Pancreas (tissue), 10 donors: ENCODE measurements at places on chromosomes 1 and 21.

DNA sequence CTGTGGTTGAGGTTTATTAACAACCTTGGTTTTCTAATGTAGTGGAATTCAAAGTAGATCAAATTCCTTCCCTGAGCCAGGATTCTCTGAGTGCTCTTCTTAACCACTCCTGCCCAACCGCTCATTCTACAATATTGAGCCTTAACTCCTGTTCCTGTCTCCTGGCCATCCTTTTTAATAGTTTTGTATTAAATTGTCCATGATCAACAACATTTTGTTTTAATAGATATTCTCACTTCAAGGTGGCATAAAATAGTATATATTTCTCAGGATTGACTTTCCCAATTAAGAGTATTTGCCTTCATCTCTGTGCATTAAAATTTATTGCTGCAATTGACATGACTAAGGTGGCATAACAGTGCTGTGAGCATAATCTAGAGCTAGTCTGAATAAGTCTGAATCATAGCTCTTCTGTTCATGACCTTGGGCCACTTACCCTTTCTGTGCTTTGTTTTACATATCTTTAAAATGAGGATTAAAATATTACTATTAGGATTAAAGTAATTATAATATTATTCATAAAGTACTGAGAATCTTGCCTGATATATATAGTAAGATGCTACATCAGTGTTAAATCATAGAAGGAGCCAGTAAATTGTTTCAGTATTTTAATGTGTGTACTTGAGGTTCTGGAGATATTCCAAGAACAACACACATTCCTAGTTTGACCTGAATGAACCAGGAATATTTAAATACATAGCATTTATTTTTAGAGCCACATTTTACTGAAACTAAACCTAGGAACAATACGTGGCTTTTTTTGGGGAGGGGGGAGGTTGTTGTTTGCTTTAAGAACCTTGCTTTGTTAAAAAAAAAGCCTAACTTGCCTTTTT is 76.4 kb downstream of the ADGRL2 start:
- no peak overlapping the region for H3K4me3 ChIP-seq
- H3K36me3 ChIP-seq, result no peaks in the 10 kb centered on the region
- no peak for DNase-seq
- no peaks in the 10 kb centered on the region for H3K27me3 ChIP-seq
- H3K4me1 ChIP-seq, result peaks cover 29% of the 10 kb centered on the region

DNA sequence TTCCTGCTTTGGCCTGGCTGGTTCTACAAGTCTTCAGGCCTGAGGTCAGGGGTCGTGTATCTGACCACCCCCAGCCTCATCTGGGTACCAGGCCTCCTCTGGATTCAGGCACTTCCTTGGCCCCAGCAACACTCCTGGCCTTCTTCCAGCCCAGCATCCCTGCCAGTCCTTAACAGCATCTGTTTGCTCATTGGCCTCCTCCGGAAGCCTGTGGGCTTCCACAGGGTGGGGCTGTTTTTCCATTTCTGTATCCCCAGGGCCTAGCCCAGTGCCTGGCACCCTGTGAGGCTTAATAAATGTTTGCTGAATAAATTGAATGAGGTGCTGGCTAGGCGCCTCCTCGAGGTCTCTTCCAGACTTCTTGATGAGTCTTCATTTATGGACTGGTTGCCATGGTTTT is 21.5 kb upstream of the GPR37L1 start:
- H3K27ac ChIP-seq, result peak overlapping the region; percentile 36
- no peak for DNase-seq
- H3K4me1 ChIP-seq, result peaks cover under 1% of the 10 kb centered on the region
- no peak overlapping the region for H3K4me3 ChIP-seq

- H3K27me3 ChIP-seq, result no peaks in the 10 kb centered on the region
- DNase-seq, result no peak
- no peaks in the 10 kb centered on the region for H3K4me1 ChIP-seq
- no peak overlapping the region for H3K27ac ChIP-seq
These were observed 4.8 kb upstream of the SFN start for GRCh38 chr1:26858160-26858559.

GRCh38 chr1:59917785-59918180 is 8.8 kb downstream of the CYP2J2 start:
- no peaks in the 10 kb centered on the region for H3K27me3 ChIP-seq
- H3K36me3 ChIP-seq, result no peaks in the 10 kb centered on the region
- H3K4me3 ChIP-seq, result no peak overlapping the region
- no peak for DNase-seq
- H3K27ac ChIP-seq, result no peak overlapping the region
- H3K4me1 ChIP-seq, result no peaks in the 10 kb centered on the region

- H3K27ac ChIP-seq, result no peak overlapping the region
- DNase-seq, result no peak
- H3K36me3 ChIP-seq, result no peaks in the 10 kb centered on the region
- no peaks in the 10 kb centered on the region for H3K27me3 ChIP-seq
These were observed 2.5 kb upstream of the GBP4 start for GRCh38 chr1:89201106-89201794.

DNA sequence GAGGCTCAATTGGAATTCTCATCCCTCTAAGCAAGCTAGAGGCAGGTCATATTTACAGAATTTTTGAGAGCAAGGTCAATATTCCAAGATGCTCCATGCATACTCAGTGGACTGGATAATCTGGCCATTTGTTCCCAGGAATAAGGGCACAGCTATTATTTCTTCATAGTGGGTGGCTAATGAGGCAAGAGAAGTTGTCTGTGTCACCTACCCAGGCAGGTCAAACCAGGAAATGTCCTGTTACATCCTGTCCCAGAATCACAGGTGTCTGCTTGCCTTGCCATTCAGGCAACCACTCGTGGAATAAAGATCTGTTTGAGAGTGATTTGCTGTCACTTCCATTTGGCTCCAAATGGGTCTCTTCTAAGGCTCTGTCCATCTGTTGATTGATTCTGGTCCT is 85.2 kb upstream of the ZP4 start:
- H3K27me3 ChIP-seq, result no peaks in the 10 kb centered on the region
- no peak overlapping the region for H3K27ac ChIP-seq
- no peaks in the 10 kb centered on the region for H3K4me1 ChIP-seq
- no peak overlapping the region for H3K4me3 ChIP-seq
- no peaks in the 10 kb centered on the region for H3K36me3 ChIP-seq

DNA sequence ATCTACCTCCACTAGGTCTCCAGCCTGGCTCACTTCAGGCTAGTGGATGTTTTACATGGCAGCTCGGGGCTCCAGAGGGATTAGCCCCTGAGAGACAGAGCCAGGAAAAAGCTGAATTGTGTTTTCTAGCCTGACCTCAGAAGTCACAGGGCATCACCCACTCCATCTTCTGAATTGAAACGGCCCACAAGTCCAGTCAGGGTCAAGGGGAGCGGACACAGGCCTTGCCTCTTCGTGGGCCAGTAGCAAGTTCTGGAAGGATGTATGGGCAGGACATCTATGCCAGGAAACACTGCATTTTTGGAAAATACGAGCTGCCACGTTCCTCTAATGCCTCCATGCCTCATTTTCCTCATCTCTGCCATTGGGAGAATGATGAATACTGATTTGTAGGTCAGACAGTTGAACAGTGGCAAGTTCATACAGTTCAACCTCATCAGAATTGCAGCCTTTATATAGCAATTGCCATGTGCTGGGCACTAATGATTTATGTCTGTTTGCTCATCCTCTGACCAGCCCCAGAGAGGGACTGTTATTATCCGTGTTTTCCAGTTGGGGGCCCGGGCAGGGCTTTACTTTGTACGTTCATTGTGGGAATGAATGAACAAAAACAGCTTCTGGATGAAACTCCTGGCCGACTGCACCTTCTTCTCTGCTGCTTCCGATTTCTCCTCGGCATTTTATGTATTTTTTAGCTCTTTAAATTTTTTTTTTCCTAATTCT is 23.2 kb upstream of the PCBP3 start:
- H3K36me3 ChIP-seq, result no peaks in the 10 kb centered on the region
- no peak overlapping the region for H3K27ac ChIP-seq
- DNase-seq, result no peak
- H3K27me3 ChIP-seq, result no peaks in the 10 kb centered on the region
- H3K4me1 ChIP-seq, result no peaks in the 10 kb centered on the region

DNA sequence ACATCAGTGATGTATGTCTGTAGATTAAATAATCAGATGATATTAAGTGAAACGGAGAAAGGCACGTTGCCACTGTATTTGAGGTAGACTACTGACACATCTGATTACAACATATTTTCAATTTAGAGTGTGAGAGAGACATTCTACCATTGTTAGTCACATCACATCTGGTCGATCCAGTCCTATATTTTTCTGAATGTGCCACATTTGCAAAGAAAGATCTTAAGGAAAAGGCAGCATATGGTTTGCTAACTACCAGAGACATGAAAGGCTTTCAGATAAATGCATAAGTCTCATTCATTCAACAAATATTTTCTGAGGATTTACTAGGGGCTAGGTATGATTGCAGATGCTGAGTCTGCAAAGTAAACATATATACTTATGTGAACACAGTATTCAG is 114.3 kb upstream of the RUNX1 start:
- no peaks in the 10 kb centered on the region for H3K36me3 ChIP-seq
- H3K4me1 ChIP-seq, result no peaks in the 10 kb centered on the region
- H3K27me3 ChIP-seq, result no peaks in the 10 kb centered on the region

GRCh38 chr1:165395478-165395877 is 39.0 kb upstream of the LMX1A start:
- no peak overlapping the region for H3K27ac ChIP-seq
- no peak overlapping the region for H3K4me3 ChIP-seq
- H3K36me3 ChIP-seq, result no peaks in the 10 kb centered on the region
- no peak for DNase-seq
- H3K4me1 ChIP-seq, result no peaks in the 10 kb centered on the region
- H3K27me3 ChIP-seq, result no peaks in the 10 kb centered on the region

GRCh38 chr1:1542766-1543705 is 2.6 kb upstream of the TMEM240 start:
- H3K36me3 ChIP-seq, result no peaks in the 10 kb centered on the region
- H3K4me3 ChIP-seq, result no peak overlapping the region
- H3K4me1 ChIP-seq, result no peaks in the 10 kb centered on the region
- DNase-seq, result no peak
- no peak overlapping the region for H3K27ac ChIP-seq

- H3K36me3 ChIP-seq, result no peaks in the 10 kb centered on the region
- H3K27me3 ChIP-seq, result no peaks in the 10 kb centered on the region
- no peak for DNase-seq
- H3K4me1 ChIP-seq, result no peaks in the 10 kb centered on the region
- H3K4me3 ChIP-seq, result no peak overlapping the region
- H3K27ac ChIP-seq, result no peak overlapping the region
These were observed 201.0 kb upstream of the CAMK1G start for GRCh38 chr1:209382231-209383100.

DNA sequence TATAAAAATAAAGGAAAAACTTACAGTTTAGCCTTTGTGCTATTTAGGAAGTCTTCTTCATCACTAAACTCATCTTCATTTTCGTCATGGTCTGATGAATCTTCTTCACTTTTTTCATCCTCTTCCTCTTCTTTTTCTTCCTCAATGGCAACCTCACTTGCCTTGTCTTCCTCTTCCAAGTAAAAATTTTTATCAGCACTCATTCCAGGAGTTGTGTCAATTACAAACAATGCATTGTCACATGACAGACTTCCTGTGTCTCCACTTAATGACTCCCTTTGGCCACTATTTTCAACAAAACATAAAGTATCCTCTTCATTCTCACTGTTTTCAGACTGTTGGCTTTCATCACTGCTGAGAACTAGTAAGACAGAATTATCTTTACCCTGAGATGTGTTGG is 2.8 kb downstream of the DNTTIP2 start:
- H3K4me3 ChIP-seq, result no peak overlapping the region
- no peak overlapping the region for H3K27ac ChIP-seq
- DNase-seq, result no peak
- no peaks in the 10 kb centered on the region for H3K27me3 ChIP-seq

DNA sequence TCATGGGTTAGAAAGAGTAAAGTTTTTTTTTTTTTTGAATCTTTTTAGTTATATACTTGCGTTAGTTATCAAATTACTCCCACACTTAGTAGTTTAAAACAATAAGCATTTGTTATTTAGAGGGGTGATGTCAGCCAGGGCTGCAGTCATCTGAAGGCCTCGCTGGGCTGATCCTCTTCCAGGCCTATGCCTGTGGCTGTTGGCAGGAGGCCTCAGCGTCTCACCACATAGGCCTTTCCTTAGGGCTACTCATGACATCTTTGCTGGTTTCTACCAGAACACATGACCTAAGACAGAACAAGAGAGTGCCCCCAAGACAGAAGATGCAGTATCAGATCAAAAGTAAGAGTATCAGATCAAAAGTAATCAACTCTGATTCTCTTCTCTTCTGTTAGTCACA is 167.4 kb downstream of the HHAT start:
- no peak overlapping the region for H3K4me3 ChIP-seq
- H3K36me3 ChIP-seq, result no peaks in the 10 kb centered on the region
- H3K27me3 ChIP-seq, result no peaks in the 10 kb centered on the region
- no peak overlapping the region for H3K27ac ChIP-seq
- DNase-seq, result no peak

- H3K27me3 ChIP-seq, result no peaks in the 10 kb centered on the region
- H3K36me3 ChIP-seq, result no peaks in the 10 kb centered on the region
- no peak overlapping the region for H3K27ac ChIP-seq
- H3K4me1 ChIP-seq, result no peaks in the 10 kb centered on the region
These were observed 201.2 kb upstream of the ADAMTS5 start for GRCh38 chr21:27168084-27168483.

- no peaks in the 10 kb centered on the region for H3K36me3 ChIP-seq
- no peak overlapping the region for H3K27ac ChIP-seq
- no peak for DNase-seq
- no peaks in the 10 kb centered on the region for H3K27me3 ChIP-seq
These were observed 34.2 kb downstream of the KRTAP10-1 start for GRCh38 chr21:44505673-44506278.

DNA sequence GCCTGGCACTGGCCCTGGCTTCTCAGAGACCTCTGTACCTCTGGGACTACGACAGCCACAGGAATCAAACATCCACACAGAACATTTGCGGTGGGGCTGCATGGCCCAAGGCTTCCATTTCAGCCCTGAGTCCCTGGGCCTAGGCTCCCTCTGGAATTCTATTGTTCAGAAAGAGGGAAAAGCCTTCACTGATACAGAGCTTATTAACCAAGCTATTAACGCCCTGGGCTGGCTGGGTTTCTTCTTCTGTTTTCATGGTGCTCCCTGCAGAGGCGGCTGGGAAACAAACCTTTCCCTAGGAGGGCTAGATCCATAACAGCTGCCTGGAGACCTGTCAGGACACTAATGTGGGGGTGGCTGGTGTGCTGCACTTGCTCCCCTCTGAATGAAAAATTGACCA is 88.2 kb downstream of the KAZN start:
- H3K4me1 ChIP-seq, result no peaks in the 10 kb centered on the region
- no peaks in the 10 kb centered on the region for H3K27me3 ChIP-seq
- no peak for DNase-seq
- H3K27ac ChIP-seq, result no peak overlapping the region

DNA sequence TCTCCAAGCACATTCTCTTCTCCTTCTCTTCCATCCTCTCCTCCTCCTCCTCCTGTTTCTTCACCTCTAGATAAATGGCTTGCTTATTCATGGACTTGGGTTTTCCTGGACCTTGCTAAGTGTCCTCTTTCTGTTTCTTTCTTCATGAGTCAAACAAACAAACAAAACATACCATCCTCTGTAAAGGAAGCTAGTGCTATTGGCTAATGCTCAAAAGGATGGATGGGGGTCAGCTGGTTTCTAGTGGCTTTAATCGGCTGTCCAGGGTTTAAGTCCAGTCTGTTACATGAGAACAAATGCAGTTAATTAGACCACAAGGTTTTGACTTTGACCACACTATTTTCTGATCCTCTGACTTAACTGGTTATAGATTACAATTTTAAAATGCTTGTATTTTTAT is 83.8 kb upstream of the TSPAN2 start:
- no peaks in the 10 kb centered on the region for H3K4me1 ChIP-seq
- H3K4me3 ChIP-seq, result no peak overlapping the region
- no peak for DNase-seq
- H3K27me3 ChIP-seq, result no peaks in the 10 kb centered on the region
- no peak overlapping the region for H3K27ac ChIP-seq
- no peaks in the 10 kb centered on the region for H3K36me3 ChIP-seq

GRCh38 chr1:23854568-23854967 is 13.5 kb downstream of the FUCA1 start:
- DNase-seq, result no peak
- no peaks in the 10 kb centered on the region for H3K27me3 ChIP-seq
- H3K4me3 ChIP-seq, result no peak overlapping the region
- peaks cover 4% of the 10 kb centered on the region for H3K36me3 ChIP-seq
